ENCODE measurements at places on chromosomes 12 and 14.

DNA sequence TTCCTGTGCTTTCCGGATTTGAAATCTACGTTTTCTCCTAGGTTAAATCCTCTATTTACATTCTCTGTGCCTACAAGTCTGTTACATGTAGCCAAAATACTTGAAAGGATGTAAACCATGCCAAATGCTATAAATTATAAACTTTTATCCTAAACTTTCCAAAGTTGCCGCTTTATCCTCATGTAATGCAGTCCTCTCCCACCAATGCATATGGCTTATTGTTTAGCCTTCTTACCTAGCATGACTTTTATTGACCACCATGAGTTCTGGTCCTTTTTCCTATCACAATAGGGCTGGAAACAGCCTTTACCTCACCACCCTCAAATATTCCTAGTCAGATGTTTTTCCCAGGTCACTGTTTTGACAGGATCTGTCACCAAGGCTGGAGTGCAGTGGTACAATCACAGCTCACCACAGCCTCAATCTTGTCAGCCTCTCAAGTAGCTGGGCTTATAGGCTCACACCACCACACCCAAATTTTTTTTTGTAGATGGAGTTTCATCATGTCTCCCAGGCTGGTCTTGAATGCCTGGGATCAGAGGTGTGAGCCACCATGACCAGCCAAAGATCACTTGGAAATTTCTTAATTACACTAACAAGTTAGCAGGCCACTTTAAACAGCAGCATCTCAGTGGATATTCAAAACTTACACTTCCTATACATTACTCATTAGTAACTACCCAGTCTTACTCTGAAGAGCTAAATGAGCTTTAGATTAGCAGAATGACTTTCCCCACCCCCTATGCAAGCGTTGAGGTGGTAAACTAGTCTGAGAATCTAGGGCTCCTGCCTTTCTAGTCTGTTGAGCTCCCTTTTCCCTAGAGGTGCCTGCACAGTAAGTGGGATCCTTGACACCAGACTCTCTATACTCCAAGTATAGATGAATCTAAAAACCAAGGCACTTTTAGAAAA, 4.1 kb downstream of the TUBA1B start:
- DNase-seq, result no peak

DNA sequence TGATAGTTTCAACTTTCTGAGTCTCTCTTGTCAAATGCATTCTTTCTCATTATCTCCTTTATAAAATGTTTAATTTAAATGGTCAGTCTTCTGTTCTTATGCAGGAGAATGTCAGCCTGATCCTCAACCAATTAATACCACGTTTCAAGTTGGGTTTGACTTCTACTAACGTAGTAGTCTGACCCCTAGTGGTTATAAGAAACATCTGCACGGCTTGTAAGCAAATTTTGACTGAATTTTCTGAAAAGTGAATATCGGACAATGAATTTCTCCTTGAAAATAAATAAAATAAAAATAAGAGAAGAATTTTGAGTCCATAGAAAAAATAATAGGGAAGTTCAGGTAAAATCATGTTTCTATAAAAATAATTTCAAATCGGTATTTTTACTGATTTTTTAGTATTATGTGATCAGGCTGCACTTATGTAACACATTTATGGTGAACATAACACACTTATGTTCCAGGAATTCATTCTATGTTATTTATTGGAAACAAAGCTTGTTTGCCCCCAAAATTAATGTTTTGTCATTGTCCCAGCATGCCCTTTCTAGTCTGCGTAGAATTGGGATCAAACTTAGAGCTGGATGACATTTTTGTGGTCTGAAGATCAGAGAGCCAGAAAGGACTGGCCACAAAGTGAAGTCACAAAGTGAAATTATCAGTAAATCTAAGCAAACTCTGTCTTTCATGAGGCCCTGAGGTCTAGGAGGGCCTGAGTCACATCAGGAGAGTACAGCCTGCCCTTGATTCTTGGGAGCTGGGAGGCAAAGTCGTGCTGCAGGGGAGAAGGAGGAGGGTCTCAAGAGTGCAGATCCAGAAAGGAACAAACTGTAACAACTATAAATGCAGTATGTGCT, 101.2 kb upstream of the STXBP6 start:
- peak; percentile 74 for DNase-seq

GRCh38 chr12:132100306-132101065, 43.6 kb downstream of the DDX51 start:
- no peak for DNase-seq

DNA sequence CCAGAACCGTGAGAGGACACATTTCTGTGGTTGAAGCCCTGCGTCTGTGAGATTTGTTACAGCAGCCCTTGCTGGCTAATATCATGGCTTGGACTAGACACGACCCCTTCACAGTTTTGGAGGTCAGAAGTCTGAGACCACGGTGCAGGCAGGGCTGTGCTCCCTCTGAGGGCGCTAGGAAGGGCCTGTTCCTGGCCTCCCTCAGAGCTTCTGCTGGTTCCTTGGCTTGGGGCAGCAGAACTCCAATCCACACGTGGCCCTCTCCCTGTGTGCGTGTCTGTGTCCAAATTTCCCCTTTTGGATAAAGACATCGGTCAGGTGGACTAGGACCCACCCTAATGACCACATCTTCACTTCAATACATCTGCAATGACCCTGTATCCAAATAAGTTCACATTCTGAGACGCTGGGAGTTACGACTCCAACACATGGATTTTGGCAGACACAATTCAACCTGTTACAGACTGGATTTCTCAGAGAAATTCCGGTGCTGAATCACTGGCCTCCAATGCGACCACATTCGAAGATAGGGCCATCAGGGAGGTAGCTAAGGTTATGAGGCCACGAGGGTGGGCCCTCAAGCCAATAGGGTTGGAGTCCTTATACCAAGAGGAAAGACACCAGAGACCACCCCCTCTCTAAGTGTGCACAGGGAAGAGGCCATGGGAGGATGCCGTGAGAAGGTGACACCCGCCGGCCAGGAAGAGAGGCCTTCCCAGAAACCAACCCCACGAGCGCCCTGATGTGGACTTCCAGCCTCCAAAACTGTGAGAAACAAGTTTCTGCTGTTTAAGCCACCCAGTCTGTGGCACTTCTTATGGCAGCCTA, 43.6 kb upstream of the PPP2R5C start:
- DNase-seq, result no peak

DNA sequence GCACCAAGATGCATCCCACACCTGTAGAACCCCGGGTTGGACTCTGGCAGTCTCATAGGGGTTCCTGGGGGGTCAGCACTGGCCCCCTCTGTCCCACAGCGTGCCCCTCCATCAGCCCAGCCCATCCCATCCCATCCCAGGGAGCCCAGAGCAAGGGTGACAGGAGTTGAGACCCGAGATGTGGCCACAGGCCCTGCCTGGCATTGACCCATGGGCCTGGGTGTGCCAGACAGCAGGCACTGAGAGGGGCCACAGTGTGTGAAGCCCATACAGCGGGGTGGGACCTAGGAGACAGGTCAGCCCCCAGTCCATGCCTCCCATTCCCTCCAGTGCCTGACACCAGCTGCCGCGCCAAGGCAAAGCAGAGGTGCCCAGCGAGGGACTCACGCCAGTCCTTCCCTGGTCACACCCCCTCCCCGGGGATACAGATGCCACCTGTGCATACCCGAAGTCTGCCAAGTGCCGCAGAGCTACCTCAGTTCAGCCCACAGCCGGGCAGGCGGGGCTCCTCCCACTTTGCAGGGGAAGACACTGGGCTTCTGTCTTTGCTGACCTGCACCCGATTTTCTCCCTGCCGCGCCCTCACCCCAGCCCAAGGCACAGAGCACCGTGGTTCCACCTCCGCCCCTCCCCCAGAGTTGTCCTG, 50.4 kb downstream of the CYP46A1 start:
- DNase-seq, result no peak

DNA sequence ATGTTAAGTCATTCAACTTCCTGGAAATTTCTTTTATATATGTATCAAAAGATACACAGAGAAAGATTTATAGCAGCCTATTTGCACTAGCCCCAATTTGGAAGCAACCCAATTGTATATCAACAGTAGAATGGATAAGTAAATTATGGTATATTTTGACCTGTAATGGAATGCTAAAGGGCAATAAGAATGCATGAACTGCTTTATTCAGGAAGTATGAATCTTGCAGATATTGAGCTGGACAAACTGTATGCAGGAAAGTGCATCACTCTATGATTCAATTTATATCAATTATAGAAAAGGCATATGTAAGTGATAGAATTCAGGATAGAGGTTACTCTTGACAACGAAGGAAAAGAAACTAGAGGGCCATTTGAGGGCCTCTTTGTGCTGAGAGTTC, 913.1 kb upstream of the FBXO33 start:
- DNase-seq, result no peak
